ENCODE measurements at places on chromosomes 13 and 19. TPM values are rescaled to one million over a fixed set of nuclear protein-coding genes. Genes with fewer than 3 reads are reported as not detected.

The IGFL2 gene
- total RNA-seq, result not detected

The CYP4F11 gene
- total RNA-seq, result not detected

The LGALS7B gene
- not detected for total RNA-seq

The CRX gene
- 0.19 TPM for total RNA-seq

The SIGLEC7 gene
- total RNA-seq, result not detected

The KASH5 gene
- total RNA-seq, result 0.59 TPM

DNA sequence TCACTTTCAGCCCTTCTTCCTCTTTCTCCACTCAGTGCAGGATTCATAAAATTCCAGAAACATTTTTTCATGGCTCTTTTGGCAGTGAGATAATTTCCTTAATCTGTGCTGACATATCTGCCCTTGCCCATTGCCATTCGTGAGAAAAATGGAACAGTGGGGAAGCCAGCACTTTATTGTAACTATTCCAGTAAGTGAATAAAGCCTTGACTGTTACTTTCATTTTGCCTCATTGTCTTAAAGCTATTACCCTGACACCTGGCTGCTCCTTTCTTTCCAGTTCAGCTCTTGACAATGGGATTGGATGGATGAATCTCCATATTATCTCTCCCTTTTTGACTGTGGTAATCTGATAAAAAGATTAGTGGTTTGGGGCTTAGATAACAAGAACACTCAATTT lies 1068.1 kb upstream of the PCDH20 start:
- peaks cover 11% of the 10 kb centered on the region for H3K4me1 ChIP-seq
- no peak overlapping the region for H3K27ac ChIP-seq
- DNase-seq, result peak; percentile 35

DNA sequence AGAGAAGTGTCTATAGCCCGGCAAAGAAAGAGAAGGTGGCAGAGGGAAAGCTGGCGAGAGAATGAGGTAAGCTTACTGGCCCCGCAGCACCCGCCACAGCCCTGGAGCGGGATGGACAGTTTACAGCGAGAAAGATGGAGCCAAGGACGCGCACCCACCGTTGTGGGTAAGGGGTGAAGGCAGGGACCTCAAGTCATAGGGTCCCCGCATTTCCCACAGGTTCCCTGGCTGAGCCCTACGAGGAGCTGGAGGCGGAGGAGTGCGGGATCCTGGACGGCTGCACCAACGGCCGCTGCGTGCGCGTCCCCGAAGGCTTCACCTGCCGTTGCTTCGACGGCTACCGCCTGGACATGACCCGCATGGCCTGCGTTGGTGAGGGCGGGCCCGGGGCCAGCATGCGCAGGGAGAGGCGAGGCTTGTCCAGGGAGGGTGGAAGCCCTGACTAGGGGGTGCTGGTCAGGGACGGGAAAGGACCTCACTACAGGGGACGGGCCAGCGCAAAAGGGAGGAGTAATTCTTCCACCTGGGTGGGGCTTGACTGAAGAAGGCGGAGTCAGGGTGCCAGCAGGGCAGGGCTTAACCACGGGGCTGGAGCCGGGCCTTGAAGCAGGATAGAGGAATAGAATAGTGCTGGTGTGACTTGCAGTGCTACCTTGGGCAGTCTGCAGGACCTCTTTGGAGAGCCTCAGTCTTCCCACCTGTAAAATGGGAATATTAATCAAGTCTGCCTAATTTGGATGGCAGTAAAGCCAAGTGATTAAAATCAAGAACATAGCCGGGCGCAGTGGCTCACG lies 26.5 kb downstream of the LTBP4 start:
- H3K4me1 ChIP-seq, result peaks cover 11% of the 10 kb centered on the region
- no peak overlapping the region for H3K4me3 ChIP-seq
- H3K36me3 ChIP-seq, result no peaks in the 10 kb centered on the region
- no peak overlapping the region for H3K27ac ChIP-seq

GRCh38 chr19:54162241-54162805 lies 2.8 kb upstream of the LENG1 start:
- peaks cover 39% of the 10 kb centered on the region for H3K27me3 ChIP-seq
- no peaks in the 10 kb centered on the region for H3K36me3 ChIP-seq
- H3K27ac ChIP-seq, result no peak overlapping the region
- peak; percentile 83 for DNase-seq
- peak overlapping the region; percentile 22 for H3K4me3 ChIP-seq

GRCh38 chr19:56933014-56933705 lies 92.6 kb upstream of the PEG3 start:
- no peak for DNase-seq
- no peaks in the 10 kb centered on the region for H3K4me1 ChIP-seq
- H3K27me3 ChIP-seq, result no peaks in the 10 kb centered on the region
- H3K27ac ChIP-seq, result no peak overlapping the region
- no peaks in the 10 kb centered on the region for H3K36me3 ChIP-seq

- no peaks in the 10 kb centered on the region for H3K4me1 ChIP-seq
- no peak overlapping the region for H3K27ac ChIP-seq
- H3K36me3 ChIP-seq, result peaks cover 3% of the 10 kb centered on the region
- no peak for DNase-seq
- H3K27me3 ChIP-seq, result no peaks in the 10 kb centered on the region
These were observed 7.9 kb downstream of the SYDE1 start for GRCh38 chr19:15115080-15115479.

- no peak overlapping the region for H3K27ac ChIP-seq
- H3K36me3 ChIP-seq, result no peaks in the 10 kb centered on the region
- peaks cover 7% of the 10 kb centered on the region for H3K4me1 ChIP-seq
These were observed 339.5 kb downstream of the DCT start for GRCh38 chr13:94140027-94140426.

DNA sequence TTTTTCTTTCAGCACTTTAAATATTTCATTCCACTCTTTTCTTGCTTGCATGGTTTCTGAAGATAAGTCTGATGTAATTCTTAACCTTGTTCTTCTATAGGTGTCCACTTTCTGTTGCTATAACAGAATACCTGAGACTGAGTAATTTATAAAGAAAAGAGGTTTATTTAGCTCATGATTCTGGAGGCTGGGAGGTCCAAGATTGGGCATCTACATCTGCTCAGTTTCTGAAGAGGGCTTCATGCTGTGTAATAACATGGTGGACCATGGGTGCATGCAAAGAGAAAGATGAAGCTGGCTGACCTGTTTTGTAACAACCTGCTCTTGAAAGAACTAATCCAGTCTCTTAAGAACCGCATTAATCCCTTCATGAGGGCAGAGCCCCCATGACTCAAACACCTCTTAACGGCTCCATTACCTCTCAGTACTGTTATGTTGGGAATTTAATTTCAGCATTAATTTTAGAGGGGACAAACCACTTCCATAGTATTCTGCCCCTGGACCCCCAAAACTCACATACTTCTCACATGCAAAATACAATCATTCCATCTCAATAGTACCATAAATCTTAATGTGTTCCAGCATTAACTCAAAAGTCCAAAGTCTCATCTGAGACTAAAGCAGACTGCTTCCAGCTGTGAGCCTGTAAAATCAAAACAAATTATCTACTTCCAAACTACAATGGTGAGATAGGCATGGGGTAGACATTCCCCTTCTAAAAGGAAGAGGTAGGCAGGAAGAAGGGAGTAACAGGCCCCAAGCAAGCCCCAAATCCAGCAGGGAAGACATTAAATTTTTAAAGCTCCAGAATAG lies 9.6 kb upstream of the FGF9 start:
- H3K27ac ChIP-seq, result no peak overlapping the region
- H3K36me3 ChIP-seq, result no peaks in the 10 kb centered on the region
- no peak for DNase-seq
- H3K4me3 ChIP-seq, result no peak overlapping the region

GRCh38 chr19:10120538-10121189 lies 965 bp upstream of the EIF3G start:
- no peaks in the 10 kb centered on the region for H3K4me1 ChIP-seq
- no peak for DNase-seq
- H3K27me3 ChIP-seq, result no peaks in the 10 kb centered on the region
- no peaks in the 10 kb centered on the region for H3K36me3 ChIP-seq
- H3K27ac ChIP-seq, result no peak overlapping the region
- no peak overlapping the region for H3K4me3 ChIP-seq

- H3K27me3 ChIP-seq, result no peaks in the 10 kb centered on the region
- no peak for DNase-seq
- H3K4me3 ChIP-seq, result no peak overlapping the region
- H3K36me3 ChIP-seq, result no peaks in the 10 kb centered on the region
- H3K27ac ChIP-seq, result no peak overlapping the region
- no peaks in the 10 kb centered on the region for H3K4me1 ChIP-seq
These were observed 94.2 kb downstream of the ZNF737 start for GRCh38 chr19:20471431-20471830.

DNA sequence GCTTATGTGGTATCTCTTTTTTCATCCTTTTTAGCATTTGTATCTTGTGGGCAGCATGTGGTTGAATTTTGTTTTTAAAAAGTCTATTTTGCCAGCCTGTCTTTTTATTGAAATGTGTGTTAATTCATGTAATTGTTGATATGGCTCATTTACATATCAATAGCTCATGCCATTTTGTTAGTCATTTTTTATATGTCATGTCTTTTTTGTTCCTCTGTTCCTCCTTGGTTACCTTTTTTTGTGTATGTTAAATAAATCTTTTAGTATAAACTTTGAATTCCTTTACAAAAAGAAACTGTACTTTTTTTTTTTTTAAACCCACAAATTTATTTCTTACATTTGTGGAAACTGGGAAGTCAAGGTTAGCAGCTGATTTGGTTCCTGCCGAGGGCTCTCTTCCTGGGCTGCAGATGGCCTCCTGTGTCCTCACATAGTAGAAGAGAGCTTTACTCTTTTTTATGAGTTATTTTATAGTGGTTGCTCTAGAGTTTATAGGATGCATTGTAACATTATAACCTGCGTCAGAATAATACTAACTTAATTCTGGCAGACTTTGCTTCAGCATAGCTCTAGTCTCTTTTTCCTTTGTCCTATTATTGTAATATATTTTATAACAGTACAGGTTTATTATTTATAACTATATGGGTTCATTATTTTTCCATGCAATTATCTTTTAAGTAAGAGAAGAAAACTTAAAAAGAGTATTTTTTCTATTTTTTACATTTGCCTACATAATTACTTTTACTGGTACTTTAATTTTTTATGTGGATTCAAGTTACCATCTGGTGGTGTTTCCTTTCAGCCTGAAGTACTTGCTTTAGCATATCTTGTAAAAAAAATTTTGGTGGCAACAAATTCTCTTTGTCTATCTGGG lies 86.3 kb downstream of the URI1 start:
- H3K36me3 ChIP-seq, result peaks cover 6% of the 10 kb centered on the region
- no peaks in the 10 kb centered on the region for H3K4me1 ChIP-seq
- DNase-seq, result no peak
- H3K27me3 ChIP-seq, result no peaks in the 10 kb centered on the region
- H3K27ac ChIP-seq, result no peak overlapping the region
- no peak overlapping the region for H3K4me3 ChIP-seq

GRCh38 chr13:60538566-60538965 lies 141.5 kb downstream of the TDRD3 start:
- H3K36me3 ChIP-seq, result no peaks in the 10 kb centered on the region
- peak overlapping the region; percentile 8 for H3K27ac ChIP-seq
- H3K27me3 ChIP-seq, result no peaks in the 10 kb centered on the region
- no peak overlapping the region for H3K4me3 ChIP-seq
- H3K4me1 ChIP-seq, result no peaks in the 10 kb centered on the region

- H3K4me1 ChIP-seq, result peaks cover 18% of the 10 kb centered on the region
- no peaks in the 10 kb centered on the region for H3K36me3 ChIP-seq
These were observed 106.9 kb downstream of the KLF12 start for GRCh38 chr13:74027161-74027779.

DNA sequence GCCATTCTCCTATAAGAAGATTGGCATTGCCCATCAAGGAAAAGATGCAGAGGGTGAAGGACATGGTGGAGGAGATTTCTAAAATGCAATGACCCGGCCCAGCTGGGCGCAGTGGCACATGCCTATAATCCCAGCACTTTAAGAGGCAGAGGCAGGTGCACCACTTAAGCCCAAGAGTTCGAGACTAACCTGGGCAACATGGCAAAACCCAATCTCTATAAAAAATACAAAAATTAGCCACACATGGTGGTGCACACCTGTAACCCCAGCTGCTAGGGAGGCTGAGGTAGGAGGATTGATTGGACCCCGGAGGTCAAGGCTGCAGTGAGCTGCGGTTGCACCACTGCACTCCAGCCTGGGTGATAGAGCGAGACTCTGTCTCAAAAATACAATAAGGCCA lies 331.8 kb downstream of the FOXO1 start:
- no peak for DNase-seq
- H3K4me3 ChIP-seq, result no peak overlapping the region
- no peaks in the 10 kb centered on the region for H3K27me3 ChIP-seq

- no peak for DNase-seq
- H3K27ac ChIP-seq, result no peak overlapping the region
- H3K4me1 ChIP-seq, result peaks cover 4% of the 10 kb centered on the region
- H3K4me3 ChIP-seq, result peak overlapping the region; percentile 79
These were observed 20.9 kb downstream of the MAST3 start for GRCh38 chr19:18118420-18119012.

GRCh38 chr13:40388617-40389016 lies 277.8 kb downstream of the FOXO1 start:
- DNase-seq, result no peak
- H3K27ac ChIP-seq, result no peak overlapping the region
- no peak overlapping the region for H3K4me3 ChIP-seq
- H3K27me3 ChIP-seq, result no peaks in the 10 kb centered on the region

DNA sequence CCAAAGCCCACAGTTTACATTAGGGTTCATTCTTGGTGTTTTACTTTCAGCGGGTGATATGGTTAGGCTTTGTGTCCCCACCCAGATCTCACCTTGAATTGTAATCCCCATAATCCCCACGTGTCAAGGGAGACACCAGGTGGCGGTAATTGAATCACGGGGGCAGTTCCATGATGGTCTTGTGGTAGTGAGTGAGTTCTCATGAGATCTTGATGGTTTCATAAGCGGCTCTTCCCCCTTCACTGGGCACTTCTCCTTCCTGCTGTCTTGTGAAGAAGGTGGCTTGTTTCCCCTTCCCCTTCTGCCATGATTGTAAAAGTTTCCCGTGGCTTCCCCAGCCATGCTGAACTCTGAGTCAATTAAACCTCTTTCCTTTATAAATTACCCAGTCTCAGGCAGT lies 12.0 kb downstream of the FPR2 start:
- H3K4me3 ChIP-seq, result no peak overlapping the region
- H3K27ac ChIP-seq, result no peak overlapping the region
- DNase-seq, result no peak
- no peaks in the 10 kb centered on the region for H3K36me3 ChIP-seq

DNA sequence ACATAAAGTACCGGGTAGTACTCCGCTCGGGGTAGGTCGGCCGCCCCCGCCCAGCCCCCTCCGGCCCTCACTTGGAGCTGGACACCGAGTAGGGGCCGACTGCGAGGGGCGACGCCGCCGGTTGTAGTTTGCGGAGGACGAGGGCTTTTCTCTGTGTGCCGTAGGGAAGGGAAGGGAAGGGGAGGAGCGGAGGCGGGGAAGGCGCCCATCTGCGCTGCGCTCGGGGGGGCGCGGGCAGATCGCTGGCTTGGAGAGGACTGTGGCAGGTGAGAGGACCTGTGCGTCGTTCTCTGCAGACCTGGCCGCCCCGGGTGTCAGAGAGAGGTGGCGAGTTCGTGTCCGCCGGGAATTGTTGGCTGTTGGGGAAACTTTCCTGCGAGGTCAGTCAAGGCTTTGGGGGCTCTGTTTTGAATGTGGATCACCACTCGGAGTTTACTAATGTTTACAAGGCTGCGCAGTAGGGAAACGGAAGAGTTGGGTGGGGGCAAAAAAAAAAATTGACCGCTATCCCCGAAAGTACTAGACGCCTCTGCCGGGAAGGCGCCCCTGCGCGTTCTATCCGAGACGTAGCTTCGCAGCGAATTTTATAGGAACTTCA lies 1.4 kb downstream of the ING1 start:
- no peaks in the 10 kb centered on the region for H3K36me3 ChIP-seq
- H3K4me3 ChIP-seq, result peak overlapping the region; percentile 96
- peak; percentile 74 for DNase-seq

GRCh38 chr13:108680011-108680410 lies 50.6 kb downstream of the MYO16 start:
- H3K27ac ChIP-seq, result no peak overlapping the region
- no peak overlapping the region for H3K4me3 ChIP-seq
- no peaks in the 10 kb centered on the region for H3K36me3 ChIP-seq
- DNase-seq, result no peak
- no peaks in the 10 kb centered on the region for H3K27me3 ChIP-seq
